ENCODE measurements at places on chromosomes 16 and 17. TPM values are rescaled to one million over a fixed set of nuclear protein-coding genes. Genes with fewer than 3 reads are reported as not detected.

The KRT27 gene
- not detected for total RNA-seq

The HOXB6 gene
- total RNA-seq = 0.28 TPM

The HP gene
- 0.28 TPM for total RNA-seq

The RCVRN gene
- total RNA-seq = not detected

The TP53I13 gene
- 75.0 TPM for total RNA-seq

The TNFRSF13B gene
- total RNA-seq = not detected

The NME2 gene
- 706 TPM for total RNA-seq

The TOM1L1 gene
- 15.5 TPM for total RNA-seq

The FOXC2 gene
- 7.3 TPM for total RNA-seq

The PLLP gene
- under 0.01 TPM for total RNA-seq

The FBXW10B gene
- under 0.01 TPM for total RNA-seq

The KRT33B gene
- total RNA-seq = under 0.01 TPM

The SKAP1 gene
- total RNA-seq = not detected

The MARCHF10 gene
- total RNA-seq = under 0.01 TPM

The TBC1D28 gene
- total RNA-seq = not detected

The RNF112 gene
- 0.58 TPM for total RNA-seq

The MTHFSD gene
- 11.3 TPM for total RNA-seq

The NHLRC4 gene
- 3.4 TPM for total RNA-seq
